ENCODE measurements at places on chromosomes 2 and 18. TPM values are rescaled to one million over a fixed set of nuclear protein-coding genes. Genes with fewer than 3 reads are reported as not detected.

- DNase-seq = no peak
Measured at GRCh38 chr2:173544641-173545363, 190.1 kb downstream of the CDCA7 start.

- DNase-seq = no peak
Measured at GRCh38 chr2:229810786-229811185, 96.4 kb upstream of the DNER start.

DNA sequence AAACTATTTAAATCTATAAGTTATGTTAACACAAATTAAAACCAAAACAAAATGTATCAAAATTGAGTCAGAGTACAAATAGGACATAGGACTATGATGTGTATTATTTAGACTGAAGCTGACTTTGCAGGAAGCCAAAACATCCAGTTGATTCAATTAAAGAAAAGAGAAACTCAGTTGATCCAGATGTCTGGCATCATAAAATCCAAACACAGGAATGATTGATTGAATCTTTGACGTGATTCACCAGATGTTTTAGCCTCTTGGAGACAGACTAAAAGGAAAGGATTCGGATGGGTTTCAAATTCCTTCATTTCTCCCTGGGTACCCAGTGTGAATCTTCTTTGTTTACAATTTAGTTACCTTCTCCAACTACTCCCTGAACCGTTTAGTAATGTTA, 272.9 kb downstream of the IRS1 start:
- DNase-seq = peak; percentile 2

GRCh38 chr18:27652480-27653121, 467.5 kb upstream of the CHST9 start:
- no peak for DNase-seq

- DNase-seq = no peak
Measured at GRCh38 chr2:127404466-127405254, 13.6 kb upstream of the PROC start.

The TTR gene
- polyA plus RNA-seq = not detected

DNA sequence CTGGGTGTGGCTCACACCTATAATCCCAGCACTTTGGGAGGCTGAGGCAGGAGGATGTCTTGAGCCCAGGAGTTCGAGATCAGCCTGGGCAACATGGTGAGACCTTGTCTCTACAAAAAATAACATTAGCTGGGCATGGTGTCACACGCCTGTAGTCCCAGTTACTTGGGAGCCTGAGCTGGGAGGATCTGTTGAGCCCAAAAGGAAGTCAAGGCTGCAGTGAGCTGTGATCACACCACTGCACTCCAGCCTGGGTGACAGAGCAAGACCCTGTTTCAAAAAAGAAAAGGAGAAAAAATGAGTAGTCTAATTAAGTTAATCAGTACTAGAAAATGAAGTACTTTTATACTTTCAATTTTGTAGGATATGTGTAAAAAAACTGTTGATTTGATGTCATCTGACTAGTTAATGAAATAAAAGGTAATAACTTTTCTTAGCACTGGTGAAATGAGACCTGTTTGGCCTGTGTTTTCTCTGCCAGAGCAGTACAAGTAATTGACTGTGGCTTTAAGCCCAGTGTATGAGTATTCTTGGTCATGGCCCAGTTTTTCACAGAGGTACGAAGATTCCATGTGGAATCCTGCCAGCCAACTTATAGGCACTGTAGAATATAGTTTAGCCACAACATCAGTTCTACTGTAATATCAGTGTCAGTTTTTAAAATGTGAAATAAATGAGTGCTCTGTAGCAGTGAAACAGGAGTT, 35.8 kb downstream of the MFSD6 start:
- DNase-seq = peak; percentile 75

DNA sequence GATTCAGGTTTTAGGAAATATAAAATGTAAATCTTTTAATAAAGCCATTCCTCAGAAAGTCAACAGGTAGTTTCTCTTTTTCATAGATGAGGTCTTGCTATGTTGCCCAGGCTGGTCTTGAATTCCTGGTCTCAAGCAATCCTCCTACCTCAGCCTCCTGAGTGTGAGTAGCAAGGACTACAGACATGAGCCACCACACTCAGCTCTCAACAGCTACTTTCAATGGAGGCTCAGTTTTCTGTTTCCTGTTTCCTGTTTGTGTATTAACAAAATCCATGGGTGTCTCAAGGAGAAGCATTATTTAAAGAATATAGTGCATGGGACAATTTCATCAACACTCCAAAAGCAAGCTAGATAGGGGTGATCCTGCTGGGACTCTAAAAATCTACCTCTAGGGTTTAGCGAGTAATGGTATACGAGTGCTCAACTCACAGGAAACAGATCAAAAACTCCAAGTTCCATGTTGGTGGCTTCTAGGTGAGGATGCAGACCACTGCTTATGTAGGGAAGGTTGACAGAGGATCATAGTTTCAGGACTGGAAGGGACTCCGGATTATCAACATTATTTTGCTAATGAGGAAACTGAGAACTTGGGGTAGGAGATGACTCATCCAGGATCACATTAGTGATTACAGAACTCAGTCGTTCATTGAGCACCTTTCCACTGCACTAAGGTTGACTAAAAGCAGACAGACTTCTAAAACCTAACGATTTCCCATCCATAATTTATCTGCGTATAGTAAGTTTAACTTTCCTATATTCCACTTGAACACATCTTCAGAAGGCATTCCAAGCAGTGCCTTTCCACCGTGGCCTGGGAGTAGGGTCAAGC, 61.7 kb upstream of the WIPF1 start:
- DNase-seq = no peak

Data from GM23248 (cell line).